CD4-positive, alpha-beta T cell treated with Interferon gamma for 1 hour (primary cell): ENCODE measurements at places on chromosomes 3 and 15.

DNA sequence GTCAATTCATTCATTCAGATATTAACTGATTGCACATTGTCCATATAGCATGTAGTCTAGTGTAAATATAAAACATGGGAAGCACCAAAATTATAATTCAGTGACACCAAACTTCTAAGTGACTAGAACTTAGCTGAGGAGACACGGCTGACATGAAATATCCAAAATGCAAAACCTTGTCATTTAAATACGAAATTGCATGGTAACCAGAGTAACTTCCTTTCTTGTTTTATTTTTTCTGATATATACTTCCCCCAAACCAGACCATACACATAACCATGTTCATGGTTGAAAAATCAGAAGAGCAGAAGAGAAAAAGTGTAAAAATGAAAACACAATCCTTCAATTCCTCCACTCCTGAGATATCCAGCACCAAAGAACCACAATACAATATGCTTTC, 38.0 kb downstream of the CBLB start:
- no peak for DNase-seq

DNA sequence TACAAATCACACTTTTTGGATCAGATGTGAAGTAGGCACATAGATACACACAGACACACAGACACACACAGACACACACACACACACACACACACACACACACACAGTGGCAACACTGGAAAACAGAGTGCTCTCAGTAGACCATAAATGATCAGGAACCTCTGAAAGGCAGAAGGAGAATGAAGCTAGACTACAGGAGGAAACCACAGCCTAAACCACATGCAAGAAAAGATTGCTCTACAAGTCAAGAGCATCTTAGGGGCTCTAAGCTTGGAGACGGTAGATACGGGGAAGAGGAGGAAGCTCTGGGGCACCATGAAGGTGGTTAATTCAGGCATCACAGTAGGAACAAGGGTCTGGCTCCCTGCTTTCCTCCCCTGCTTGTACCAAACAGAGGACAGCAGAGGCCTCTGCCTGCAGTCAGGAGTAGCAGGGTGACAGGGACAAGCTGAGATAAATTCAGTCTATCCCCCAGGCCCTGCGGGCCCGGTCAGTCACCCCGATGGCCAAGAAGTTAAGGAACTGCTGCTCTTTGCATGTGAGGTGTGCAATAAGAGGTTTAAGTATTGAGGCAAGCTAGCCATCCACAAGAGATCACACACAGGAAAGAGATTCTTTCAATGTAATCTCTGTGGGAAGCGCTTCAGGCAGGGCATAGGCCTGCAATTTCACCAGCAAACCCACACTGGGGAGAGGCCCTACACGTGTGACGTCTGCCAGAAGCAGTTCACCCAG, 23.5 kb upstream of the ARPIN start:
- no peak for DNase-seq

DNA sequence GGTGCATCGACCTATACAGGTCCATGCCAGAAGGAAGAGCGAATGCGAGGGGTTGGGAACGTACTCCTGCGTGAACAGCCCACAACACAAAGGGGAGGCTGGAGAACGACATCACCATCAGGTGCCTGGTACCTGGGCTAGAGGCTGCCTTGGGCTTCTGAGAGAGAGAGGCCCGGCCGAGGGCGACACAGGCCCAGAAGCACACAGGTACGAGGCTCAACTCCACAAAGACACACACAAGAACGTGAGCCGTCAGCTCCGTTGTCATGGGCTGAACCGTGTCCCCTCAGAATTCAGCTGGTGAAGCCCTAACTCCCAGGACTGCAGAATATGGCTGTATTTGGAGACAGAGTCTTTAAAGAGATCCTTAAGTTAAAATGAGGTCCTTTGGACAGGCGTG, 134.3 kb downstream of the ATP10A start:
- no peak for DNase-seq

GRCh38 chr3:109977897-109978296, 640.6 kb upstream of the DPPA4 start:
- DNase-seq: no peak

GRCh38 chr15:50057196-50057595, 61.8 kb downstream of the ATP8B4 start:
- no peak for DNase-seq

- no peak for DNase-seq
Observed at GRCh38 chr3:37956723-37957538, 33.7 kb upstream of the VILL start.

DNA sequence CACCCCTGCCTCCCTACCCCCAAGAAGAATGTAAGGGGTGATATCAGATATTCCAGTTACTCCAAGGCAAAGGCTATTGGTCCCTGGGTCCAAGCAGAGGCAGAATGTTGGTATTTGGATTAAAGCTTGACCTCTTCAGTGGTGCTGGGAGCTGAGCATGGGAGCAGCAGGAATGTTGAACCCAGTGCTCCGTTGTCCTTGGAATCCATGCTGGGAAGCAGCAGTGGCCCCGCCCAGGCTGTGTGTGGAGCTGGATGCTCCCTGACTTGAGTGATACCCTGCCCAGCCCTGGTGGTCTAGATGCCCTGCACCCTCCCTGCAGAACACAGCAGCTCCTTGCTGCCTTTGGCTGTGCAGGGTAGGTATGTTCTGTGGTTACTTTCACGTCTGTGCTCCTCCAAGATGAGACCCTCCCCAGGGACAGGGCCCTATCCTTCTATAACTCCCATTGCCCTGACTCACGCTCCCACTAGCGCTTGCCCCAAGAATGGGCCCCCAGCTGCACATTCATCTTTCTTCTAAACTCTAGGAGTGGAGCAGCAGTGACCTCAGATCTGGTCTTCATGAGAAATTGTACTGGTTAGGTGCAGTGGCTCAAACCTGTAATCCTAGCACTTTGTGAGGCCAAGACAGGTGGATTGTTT, 35.1 kb downstream of the UMPS start:
- DNase-seq: no peak

DNA sequence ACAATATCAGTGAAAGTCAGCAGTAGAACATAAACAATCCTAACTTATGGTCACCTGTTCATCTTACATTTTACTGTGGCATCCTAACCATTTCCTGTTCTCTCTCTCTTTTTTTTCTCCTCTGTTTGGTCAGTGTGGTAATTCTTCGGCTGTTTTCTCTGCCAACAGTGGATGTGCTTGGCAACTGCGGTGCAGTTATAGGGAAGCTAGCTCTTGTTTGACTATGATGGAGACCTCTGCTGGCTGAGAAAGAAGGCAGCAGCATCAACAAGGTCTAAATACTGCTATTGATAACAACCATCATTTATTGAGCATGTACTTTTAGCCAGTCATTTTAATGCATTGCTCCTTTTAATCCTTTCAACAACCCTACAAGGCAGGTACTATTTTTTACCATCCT, 723 bp upstream of the DRD3 start:
- no peak for DNase-seq

DNA sequence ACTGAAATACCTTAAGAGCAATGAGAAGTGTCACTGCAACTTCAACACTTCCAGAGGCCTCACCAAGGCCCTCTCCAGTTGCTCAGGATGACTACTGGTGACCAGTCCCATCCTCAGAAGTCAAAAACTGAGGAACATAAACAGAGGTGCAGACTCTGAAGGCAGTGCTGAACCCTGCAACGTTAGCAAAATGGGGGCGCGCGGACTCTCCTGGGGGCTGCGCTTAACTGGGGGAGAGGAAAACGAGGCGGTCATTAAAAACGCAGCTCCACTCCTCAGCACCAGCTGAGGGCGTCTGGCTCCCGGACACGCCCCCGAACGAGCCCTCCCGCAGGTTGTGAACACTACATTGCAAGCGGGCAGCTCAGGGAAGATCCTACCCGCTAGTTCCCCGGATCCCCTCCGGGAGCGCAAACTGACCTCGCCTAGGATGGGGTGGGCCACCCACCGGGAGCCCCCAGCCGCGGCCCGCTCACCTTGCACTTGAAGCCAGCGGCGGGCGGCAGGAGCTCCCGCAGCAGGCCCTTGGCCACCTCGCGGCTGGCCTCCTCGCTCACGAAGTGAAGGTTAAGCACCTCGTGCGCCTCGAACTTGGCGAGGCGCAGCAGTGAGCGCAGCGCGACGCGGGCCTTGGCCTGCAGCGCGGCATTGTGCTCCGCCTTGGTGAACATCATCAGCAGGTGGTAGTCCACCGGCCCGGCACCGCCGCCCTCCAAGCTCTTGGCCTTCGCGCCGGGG, 711 bp downstream of the XXYLT1 start:
- DNase-seq: no peak

DNA sequence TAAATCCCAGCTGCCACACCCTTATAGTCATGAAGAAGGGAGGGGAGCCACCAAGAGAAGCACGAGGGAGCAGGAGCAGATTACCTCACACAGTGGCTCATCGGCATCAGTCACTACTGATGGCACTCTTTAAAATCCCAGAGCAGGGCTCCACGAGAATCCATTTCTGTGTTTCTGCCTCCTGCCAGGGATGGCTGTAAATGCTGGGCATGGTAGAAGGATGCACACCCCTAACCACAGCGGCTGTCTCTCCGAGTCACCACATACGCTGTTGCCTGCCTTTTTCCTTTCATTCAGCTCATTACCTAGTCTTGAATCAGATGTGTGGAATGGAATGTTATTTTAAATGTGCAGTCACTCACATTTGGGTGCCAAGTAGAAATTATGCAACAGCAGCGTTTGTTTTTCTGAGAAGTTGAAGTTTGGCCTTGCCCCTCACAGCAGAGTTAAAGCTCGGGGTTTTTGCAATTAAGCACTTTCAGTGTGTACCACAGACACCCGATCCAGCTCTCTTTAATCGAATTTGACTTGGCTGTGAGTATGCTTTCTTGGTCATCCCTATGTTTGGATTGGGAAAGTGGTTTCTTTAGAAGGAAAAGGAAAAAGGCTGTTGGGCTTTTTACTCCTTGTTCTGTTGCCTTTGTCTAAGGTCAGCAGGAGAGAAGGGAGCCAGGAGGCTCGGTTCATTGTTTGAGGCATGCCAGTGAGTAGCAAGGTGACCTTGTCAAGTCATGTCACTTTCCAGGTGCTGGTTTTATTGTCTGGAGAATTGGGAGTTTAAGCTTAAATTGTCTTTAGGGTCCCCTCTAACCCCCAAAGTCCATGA, 284.2 kb upstream of the TPM1 start:
- no peak for DNase-seq

- no peak for DNase-seq
Observed at GRCh38 chr3:156017352-156018030, 102.9 kb upstream of the KCNAB1 start.

GRCh38 chr3:16398648-16399047, 114.9 kb downstream of the RFTN1 start:
- DNase-seq: no peak

- DNase-seq: peak; percentile 92
Observed at GRCh38 chr3:32460031-32460749, 42.5 kb downstream of the CMTM6 start.

- no peak for DNase-seq
Observed at GRCh38 chr3:190706582-190706981, 155.9 kb downstream of the GMNC start.
